AG04449 (cell line): ENCODE measurements at places on chromosomes 1 and 21.

GRCh38 chr1:221993444-221993948 is 251.6 kb upstream of the DUSP10 start:
- no peak for DNase-seq

DNA sequence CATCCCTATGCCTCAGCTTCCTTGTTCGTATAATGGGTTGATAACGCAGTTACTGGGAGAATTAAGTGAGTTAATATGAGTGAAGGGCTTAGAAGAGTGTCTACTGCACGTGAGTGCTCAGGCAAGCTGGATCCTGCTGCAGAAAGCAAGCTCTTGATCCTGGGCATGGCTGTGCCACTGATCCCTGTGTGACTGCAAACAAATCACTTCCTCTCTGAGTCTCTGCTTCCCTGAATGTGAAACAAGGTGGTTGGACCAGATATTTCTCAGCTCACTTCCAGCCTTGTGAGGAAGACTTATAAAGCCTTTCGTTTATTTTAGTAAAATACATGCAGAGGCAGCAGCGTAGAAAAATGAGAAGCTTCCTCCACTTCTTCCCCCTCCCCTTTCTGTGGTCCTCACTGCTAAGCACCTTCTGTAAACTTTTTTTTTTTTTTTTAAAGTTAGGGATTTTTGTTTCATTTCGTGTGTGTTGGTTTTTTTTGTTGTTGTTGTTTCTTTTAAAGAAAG is 13.8 kb downstream of the PSEN2 start:
- DNase-seq, result no peak

GRCh38 chr1:175317779-175318178 is 125.2 kb upstream of the KIAA0040 start:
- DNase-seq, result no peak

DNA sequence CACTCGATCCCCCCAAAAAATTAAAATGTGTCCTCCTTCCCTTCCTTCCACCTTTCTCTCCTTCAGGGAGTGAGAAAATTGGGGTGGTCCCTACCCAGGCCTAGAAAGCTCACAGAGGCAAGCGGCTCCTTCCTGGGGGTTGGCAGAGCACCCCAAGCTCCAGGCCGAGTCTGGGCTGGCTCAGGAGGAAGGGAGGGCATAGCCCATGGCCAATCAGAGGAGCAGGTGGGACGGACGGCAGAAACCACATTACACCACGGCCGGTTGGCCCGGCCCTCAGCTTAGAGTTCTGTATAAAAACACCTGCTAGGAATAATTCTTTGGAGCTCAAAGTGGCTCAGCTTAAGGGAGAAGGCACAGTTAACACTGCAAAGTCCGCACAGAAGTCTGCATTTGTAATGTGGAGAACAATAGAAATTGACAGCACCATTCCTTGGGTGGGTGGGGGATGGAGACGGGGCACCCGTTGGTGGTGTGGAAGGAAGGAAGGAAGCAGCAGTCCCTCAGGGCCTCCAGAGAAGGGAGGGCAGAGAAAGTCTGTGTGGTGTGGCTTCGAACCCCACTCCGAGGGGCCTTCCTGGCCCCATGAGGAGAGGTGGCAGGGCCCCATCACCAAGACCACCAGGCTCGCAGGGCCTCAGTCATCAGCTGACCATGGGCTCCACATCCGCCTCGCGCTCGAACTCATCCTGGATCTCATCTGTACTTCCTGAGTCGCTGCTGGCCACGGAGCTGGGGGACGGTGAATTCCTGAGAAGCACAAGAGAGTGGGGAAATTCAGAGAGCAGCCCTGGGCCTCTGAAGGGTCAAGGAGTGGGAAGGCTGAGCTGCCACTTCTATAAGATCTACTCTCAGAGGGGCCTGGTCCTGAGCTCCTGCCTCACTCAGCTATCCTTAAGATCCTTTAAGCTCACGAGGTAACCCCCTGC is 5.8 kb upstream of the ALDH4A1 start:
- no peak for DNase-seq

GRCh38 chr1:174021591-174022079 is 522 bp downstream of the RC3H1 start:
- DNase-seq, result no peak

- no peak for DNase-seq
These were observed 877 bp downstream of the IRF2BP2 start for GRCh38 chr1:234608911-234609690.

- no peak for DNase-seq
These were observed 79.3 kb downstream of the DENND1B start for GRCh38 chr1:197695961-197696360.

GRCh38 chr1:82819234-82819633 is 1018.5 kb downstream of the ADGRL2 start:
- no peak for DNase-seq

- DNase-seq, result no peak
These were observed 136.1 kb upstream of the JUN start for GRCh38 chr1:58919959-58920321.

DNA sequence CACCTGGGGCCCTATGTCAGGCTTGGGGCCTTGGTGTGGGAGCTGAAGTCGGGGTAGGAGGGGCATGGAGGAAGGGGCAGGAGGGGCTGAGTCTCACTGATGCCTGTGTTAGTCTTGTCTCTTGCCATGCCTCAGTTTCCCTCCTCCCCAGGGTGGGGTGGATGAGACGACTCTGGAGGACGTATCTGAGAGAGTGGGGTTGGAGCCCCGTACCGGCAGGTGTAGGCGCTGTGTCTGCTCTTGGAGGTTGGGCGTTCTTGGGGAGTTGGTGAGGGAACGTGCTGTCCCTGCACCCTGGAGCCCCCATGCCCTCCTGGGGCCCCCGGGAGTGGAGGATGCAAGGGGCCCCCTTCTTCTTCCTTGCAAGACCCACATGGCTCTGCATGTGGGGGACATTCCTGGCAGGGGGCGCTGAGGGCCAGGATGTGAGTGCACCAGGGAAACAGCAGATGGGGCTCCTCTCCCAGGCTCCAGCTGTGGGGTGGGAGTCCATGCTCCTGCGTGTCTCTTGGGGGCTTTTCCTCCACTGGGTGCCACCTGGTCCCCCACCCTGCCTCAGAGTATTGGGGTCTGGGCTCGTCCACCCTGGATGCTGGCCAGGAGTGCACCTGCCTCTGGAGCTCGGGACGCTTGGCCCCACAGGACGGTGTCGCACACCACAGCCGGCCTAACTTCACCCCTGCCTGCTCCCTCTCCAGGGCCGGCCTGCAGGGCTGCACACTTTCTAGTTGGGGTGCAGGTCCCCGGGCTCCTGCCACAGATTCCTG is 1.4 kb upstream of the TNFRSF14 start:
- DNase-seq, result no peak

- no peak for DNase-seq
These were observed 62.5 kb downstream of the PEX14 start for GRCh38 chr1:10537082-10537766.

DNA sequence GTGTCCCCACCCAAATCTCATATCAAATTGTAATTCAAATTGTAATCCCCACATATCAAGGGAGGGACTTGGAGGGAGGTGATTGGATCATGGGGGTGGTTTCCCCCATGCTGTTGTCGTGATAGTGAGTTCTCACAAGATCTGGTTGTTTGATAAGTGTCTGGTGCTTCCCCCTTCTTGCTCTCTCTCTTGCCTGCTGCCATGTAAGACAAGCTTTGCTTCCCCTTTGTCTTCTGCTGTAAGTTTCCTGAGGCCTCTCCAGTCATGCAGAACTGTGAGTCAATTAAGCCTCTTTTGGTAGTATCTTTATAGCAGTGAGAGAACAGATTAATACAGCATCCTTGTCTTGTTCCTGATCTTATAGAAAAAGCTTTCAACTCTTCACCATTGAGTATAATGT is 6.5 kb upstream of the LRRC39 start:
- DNase-seq, result no peak

DNA sequence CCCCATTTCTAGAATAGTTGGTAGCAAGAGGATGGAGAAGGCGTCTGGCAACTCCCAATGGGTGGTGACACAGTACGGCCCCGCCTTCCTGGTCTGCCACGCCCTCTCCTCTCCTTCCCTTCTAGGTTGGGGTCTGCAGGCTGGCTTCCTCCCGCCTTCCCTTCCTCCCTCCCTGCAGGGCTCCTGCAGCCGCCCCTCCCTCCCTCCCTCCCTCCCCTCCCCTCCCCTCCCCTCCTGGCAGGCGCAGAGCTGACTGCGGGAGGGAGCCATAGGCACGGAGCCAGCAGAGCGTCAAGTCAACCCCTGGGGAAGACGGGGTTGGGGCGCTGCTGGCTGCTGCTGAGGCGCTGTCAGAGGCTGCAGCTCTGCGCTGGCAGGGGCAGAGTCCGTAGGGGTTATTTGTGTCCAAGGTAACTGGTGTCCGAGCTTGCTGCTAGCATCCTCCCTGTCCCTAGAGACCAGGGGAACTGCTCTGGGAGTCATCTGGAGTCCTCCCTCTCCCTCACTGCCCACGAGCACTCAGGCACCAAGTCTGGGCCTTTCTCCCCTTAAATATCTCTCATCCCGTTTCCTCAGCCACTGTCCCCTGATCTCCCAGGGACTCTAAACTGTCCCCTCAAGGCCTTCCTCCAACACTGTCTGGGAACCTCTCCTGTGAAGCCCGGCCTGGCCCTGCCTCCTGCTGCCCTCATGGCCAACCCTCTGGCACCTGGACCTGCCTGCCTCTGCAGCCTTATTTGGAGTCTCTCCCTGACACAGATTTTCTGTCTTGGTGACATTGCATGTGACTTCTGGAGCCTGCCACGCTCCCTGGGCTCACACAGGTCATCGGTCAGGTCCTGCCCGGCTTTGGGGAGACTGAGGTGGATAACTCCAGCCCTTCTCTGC is 57.4 kb upstream of the ACOT11 start:
- no peak for DNase-seq

DNA sequence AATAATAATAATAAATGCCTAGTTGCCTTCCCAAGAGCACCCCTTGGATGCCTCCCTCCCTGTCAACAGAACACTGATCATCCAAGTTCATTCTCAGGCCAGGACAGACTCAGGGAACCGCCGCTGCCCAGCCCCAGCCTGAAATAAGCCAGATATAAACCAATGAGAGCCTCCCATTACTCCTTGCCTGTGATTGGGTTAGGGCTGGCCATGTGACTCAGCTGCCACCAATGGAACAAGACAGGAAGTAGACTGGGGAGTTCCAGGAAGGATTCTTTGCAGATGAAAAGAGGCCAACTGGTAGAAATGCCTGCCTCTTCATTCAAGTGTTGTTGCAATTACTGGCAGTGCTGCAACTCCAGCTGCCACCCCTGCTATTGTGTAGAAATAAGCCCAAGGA is 146.4 kb upstream of the TIAM1 start:
- DNase-seq, result no peak

DNA sequence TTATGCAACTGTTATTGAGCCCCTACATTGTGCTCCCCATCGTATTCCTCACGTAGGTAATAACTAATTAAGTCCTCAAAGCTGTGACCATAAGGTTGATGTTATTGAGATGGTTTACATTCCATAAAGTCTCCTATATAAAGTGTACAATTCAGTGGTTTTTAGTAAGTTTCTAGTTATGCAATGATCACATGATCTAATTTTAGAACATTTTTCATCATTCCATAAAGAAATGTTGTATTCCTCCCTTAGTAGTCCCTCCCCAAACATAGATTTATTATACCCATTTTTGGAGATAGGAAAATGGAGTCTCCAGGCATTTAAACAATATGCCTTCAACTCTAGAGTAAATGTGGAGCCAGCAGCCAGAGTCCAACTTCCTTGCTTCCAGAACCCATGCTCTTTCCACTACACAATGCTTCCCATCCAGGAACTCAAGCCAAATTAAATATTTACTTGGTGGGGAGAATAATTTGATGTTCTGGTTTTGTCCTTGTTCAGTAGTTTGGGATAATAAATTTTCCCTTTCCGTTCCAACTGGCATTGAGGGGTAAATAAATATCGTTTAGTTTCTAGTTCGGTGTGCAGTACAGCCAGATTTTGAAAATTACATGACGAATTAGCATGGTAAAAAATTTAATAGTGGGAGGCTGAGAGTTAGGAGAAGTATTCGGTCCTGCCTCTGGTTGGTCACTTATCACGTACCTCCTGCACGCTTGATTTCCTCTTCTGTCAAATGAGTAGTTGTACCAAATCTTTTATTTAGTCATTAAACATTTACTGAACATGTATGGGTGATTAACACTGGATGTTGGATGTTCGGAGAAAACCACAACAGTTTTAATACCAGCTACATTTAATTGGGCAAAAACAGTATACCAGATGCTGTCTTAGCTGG is 66.3 kb downstream of the CACHD1 start:
- DNase-seq, result no peak

DNA sequence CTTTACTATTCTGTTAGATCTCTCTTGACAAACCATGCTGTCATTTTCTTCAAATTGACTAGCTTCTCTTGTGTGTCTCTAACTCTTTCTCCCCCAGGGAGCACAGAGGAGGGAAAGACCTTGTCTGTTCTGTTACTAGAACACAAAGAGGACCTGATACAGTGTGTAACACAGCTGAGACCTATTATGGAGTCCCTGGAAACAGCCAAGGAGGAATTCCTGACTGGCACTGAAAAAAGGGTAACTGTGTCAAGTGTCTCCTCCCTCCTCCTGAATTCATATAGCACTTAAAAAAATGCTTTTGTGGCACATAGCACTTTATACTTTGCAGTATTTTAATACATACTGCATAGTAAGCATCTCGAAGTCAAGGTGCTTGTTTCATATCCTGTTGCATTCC is 50.6 kb downstream of the ZBTB40 start:
- DNase-seq, result no peak

DNA sequence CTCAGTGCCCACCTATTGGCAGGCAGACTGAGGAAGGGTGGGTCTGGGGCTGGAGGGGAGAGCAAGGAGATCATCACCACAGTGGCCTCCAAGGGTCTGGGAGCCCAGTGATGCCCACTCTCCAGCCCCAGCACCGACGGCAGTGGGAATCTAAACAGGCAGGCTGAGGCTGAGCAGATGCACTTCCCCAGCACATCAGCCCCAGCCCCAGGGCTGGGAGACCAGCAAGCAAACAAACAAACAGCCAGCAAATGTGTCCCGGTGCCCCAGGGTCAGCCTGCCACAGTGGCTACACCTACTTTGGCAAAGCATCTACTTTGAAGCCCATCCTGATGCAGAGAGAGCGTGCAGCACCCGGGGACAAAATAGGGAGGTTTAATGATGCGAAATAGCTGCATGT is 216.3 kb upstream of the ZC3H12A start:
- DNase-seq, result no peak

DNA sequence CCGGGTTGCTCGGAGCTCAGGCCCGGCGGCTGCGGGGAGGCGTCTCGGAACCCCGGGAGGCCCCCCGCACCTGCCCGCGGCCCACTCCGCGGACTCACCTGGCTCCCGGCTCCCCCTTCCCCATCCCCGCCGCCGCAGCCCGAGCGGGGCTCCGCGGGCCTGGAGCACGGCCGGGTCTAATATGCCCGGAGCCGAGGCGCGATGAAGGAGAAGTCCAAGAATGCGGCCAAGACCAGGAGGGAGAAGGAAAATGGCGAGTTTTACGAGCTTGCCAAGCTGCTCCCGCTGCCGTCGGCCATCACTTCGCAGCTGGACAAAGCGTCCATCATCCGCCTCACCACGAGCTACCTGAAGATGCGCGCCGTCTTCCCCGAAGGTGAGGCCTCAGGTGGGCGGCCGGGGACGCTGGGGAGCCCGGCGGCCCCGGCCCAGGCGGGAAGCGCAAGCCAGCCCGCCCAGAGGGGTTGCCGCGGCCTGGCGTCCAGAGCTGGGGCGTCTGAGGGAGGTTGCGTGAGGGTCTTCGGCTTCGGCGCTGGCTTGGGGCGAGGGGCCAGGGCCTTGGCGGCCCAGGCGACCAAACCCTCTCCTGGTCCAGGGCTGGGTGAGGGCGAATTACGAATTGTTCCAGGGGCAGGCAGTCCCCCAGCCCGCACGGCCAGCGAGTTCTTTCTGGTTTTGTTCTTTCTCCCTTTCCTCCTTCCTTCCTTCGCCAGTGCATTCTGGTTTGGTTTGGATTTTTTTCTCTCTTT is 805 bp downstream of the SIM2 start:
- no peak for DNase-seq

- DNase-seq, result no peak
These were observed 8.1 kb downstream of the DPH5 start for GRCh38 chr1:101017448-101017847.
